ENCODE measurements at places on chromosomes 1 and 21. TPM values are rescaled to one million over a fixed set of nuclear protein-coding genes. Genes with fewer than 3 reads are reported as not detected.

Gene GPR52
- 0.66 TPM for total RNA-seq

Gene TEDDM1
- total RNA-seq: not detected

Gene ADGRL4
- total RNA-seq: 5.0 TPM

Gene SLC45A1
- 2.3 TPM for total RNA-seq

Gene RBM11
- 0.17 TPM for total RNA-seq

Gene LCE3A
- not detected for total RNA-seq

Gene KIF1B
- 34.3 TPM for total RNA-seq

Gene CATSPERE
- total RNA-seq: 0.99 TPM

Gene MR1
- total RNA-seq: 14.9 TPM

Gene RXRG
- under 0.01 TPM for total RNA-seq

Gene AMIGO1
- 1.8 TPM for total RNA-seq

Gene TNFRSF4
- under 0.01 TPM for total RNA-seq

Gene AIRE
- total RNA-seq: not detected

Gene RGS16
- 0.33 TPM for total RNA-seq

Gene RNU1-1
- total RNA-seq: under 0.01 TPM

Gene FLG2
- total RNA-seq: not detected

Gene PTP4A2
- 268 TPM for total RNA-seq

Gene RHBDL2
- 0.26 TPM for total RNA-seq

Gene CD58
- 5.6 TPM for total RNA-seq

Gene RGS4
- total RNA-seq: 36.5 TPM

Gene HFM1
- total RNA-seq: 1.8 TPM

Gene VCAM1
- total RNA-seq: 14.9 TPM

Gene PADI4
- total RNA-seq: not detected

Gene H3-3A
- 86.2 TPM for total RNA-seq

Measured in fibroblast of lung (primary cell).